RPMI7951 (cell line): ENCODE measurements at places on chromosomes 16 and 17. TPM values are rescaled to one million over a fixed set of nuclear protein-coding genes. Genes with fewer than 3 reads are reported as not detected.
A peak's percentile ranks its signal among the peaks of the same experiment; 100 is the strongest.

DNA sequence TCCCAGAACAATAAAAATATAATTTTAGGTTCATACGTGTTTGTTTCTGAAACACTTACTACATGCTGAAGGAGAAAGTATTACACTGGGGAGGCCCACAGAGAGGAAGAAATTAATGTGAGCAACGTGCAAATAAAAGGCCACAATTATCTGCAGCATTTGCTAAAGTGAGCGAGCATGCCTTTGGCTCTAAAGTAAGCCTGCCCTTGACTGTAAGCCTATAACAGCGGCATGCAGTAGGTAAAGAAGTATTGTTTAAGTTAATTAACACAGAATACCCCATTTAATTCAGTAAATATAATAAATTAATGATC, 13.2 kb upstream of the COTL1 start:
- DNase-seq: no peak

- DNase-seq: no peak
Measured at GRCh38 chr17:259341-259976, 78.0 kb upstream of the DOC2B start.

DNA sequence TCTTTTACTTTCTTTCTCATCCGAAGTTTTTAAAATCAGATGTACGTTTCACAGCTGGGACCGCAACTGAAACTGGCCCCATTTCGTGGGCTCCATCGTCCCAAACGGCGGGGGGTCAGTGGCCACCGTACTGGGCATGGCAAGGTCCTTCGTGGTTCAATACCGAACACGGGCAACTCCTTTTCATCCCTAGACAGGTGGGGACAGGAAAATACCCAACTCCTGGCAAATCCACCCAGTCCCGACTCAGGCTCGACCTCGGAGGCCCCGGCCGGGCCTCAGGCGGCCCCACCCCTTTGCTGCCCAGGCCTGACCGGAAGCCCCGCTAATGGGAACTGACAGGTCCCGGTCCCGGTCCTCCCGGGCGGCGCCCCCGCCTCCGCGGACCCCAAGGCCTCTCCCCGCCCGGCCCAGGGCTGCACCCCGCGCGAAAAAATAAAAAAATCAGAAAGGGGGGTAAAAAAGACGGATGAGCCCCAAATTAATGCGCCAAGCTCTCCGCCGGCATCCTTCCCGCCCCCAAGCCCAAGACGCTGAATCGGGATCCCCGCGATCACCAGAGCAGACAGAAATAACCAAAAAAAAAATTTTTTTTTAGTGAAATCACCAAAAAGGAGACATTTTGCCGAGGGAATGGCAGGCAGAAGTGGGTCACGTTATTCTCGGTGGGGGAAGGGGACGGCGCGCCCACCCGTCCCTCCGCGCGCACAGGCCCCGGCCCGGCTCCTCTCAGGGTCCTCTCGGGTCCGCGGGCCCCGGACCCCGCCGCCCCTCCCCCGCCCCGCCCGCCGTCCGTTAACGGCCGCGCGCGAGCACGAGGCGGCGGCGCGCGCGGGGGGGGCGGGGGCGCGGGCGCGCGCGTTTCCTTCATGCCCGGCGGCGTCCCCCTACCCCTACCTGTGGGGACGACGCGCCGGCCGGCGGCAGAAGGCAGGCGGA, 562 bp downstream of the ZC3H7A start:
- DNase-seq: peak; percentile 63

DNA sequence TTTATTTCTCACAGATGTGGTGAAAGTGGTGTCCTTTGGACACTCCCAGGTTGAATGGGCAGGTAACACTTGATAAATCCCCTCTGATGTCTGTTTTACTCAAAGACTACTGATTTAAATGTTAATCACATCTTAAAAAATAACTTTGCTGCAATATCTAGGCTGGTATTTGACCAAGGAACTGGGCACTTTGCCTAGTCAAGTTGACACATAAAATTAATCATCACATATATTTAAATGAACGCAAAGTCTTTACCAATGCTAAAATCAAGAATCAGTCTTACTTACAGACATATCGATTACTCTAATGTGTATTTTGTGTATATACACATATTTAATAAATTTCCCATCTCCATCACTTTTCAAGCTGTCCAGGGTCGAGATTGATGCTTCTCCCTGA, 7.0 kb downstream of the MT2A start:
- DNase-seq: peak; percentile 46

The STH gene
- total RNA-seq: not detected in 2 replicates

- DNase-seq: peak; percentile 63
Measured at GRCh38 chr17:81641825-81642489, 5.0 kb downstream of the TSPAN10 start.

DNA sequence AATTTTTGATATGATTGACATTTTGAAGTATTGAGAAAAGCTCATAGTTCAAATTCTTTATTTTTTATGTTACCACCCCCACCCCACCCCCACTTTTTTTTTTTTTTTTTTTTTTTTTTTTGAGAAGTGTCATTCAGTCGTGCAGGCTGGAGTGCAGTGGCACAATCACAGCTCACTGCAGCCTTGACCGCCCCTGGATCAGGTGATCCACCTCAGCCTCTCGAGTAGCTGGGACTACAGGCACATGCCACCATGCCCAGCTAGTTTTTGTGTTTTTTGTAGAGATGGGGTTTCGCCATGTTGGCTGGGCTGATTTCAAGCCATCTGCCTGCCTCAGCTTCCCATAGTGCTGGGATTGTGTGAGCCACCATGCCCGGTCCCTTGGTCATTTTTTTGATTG, 7.4 kb downstream of the TAF15 start:
- DNase-seq: no peak

GRCh38 chr16:1812732-1813163, 13.9 kb downstream of the HAGH start:
- DNase-seq: peak; percentile 38

DNA sequence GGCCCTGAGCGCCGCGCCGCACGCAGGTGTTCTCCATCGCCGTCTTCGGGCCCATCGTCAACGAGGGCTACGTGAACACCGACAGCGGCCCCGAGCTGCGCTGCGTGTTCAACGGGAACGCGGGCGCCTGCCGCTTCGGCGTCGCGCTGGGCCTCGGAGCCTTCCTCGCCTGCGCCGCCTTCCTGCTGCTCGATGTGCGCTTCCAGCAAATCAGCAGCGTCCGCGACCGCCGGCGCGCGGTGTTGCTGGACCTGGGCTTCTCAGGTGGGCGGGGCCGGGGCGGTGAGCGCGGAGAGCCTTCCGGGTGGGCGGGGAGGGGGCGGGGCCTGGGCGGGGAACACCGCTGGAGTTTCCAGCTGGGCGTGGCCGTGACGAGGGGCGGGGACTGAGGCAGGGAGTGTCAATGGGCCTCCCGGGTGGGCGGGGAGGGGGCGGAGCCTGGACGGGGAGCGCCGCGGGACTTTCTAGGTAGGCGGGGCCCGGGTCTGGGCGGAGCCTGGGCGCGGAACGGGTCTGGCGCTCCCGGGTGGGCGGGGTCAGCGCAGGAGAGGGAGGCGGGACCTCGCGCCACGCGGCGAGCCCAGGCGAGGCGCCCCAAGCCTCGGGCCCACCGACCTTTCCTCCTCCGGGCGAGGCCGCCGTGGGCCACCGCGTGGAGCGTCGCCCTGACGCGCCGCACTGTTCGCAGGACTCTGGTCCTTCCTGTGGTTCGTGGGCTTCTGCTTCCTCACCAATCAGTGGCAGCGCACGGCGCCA, 2.4 kb downstream of the SYNGR3 start:
- peak; percentile 74 for DNase-seq

The TBX2 gene
- 20.9 and 24.9 TPM in 2 replicates for total RNA-seq

The CD300H gene
- not detected in 2 replicates for total RNA-seq

DNA sequence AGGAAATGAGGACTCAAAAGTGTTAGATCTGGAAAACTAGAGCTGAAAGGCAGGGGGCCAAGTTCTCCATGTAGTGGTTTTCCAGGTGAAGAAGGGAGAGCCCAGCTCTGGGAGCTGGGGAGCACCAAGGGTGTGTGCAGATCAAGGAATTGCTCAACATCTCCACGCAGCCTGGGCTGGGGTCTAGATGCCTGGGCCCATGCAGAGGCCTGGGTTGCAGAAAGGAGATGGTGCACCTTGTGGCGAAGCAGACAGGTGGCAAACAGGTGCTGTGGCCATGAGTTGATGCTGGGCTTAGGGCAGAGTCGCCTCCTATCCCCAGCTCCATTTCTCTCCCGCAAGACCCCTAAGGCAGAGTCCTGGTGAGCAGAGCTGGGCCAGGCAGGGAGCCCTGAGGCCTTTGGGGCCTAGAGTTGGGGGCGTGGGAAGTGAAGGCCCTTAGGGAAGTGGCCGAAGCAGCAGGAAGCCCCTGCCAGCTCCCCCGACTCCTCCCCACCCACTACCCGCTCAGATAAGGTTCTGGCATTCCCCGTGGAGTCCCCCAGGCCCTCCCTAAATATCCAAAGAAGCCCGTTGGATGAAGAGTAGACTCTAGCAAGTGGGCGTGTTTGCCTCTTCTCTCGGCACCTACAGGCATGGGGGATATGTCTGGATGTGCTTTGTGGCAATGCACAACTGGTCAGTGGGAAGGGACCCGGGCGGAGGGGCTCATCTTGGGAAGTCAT, 777 bp downstream of the FOXN1 start:
- no peak for DNase-seq

- no peak for DNase-seq
Measured at GRCh38 chr16:70646260-70647241, at the start of gene IL34. IL34 (plus strand) TSS chr16:70646559; CDS start chr16:70646948, 389 bp downstream.

The MAPT gene
- 0.10 and 0.12 TPM in 2 replicates for total RNA-seq

GRCh38 chr17:40490289-40490853, 11.1 kb downstream of the TNS4 start:
- DNase-seq: no peak

The CBFA2T3 gene
- not detected in 2 replicates for total RNA-seq

DNA sequence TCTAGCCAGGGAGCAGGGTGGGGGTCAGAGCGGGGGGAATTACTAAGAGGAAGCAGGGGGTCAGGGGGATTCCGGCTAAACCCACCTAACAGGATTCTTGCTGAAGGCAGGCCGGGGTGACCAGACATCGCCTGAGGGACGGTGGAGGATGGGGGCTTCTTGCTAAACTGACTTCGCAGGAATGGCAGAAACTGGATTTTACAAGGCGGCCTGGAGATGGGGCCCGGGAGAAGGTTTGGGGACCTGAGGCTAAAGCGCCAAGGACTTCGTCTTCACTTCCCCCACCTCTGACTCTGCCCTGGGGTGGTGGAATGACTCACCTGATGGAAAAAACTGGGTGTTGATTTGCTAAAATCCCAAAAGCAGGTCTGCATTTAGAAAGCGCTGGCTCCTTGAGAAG, 23.5 kb downstream of the LGALS3BP start:
- DNase-seq: no peak

DNA sequence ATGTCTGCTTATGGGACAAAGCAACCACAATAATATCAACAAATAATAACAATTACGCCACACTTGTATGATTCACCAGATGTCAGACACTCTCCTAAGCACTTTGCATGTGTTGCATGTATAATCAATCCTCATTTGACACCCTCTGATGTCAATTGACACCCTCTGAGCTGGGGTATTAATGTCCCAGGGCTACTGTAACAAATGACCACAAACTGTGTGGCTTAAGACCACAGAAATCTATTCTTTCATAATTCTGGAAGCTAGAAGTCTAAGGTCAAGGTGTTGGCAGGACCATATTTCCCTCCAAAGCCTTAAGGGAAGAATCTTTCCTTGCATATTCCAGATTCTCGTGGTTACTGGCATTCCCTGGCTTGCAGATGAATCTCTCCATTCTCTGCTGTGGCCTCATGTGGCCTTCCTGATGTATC, 112.7 kb downstream of the NPIPB5 start:
- DNase-seq: peak; percentile 55

DNA sequence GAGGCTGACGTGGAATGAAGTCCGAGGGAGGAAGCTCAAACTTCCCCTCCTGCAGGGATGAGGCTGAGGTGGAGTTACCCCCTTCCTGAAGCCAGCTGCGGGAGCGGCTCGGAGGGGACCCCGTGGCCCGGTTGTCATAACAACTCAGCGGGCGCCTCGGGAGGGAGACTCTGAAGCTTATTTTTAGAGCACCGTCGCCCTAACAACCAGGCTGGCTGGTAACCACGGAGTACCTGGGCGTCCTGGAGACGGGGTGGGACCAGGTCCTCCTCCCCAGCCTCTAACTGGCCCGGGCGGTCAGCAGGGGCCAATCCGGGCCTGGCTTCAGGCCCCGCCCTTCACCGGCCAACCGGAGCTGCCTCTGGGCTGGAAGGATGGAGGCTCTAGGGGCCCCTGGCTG, 27.7 kb downstream of the NECAB2 start:
- DNase-seq: no peak

The DNAAF8 gene
- 0.36 and 0.49 TPM in 2 replicates for total RNA-seq

GRCh38 chr16:49644145-49644463, 211.8 kb downstream of the ZNF423 start:
- DNase-seq: no peak

DNA sequence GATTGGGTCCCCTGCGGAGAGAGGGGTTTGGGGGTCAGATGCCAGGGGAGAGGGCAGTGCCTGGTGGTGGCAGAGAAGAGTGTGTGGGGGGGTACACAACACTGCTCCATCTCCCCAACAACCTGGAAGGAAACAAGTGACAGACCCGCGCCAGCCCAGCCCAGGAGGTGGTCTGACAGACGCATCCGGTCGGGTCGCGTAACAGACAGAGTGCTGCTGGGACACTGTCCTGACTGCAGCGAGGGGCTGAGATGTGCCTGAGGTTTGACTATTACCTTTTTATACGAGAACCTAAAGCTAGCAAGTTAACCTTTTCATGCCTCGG, 16.2 kb downstream of the UNC13D start:
- DNase-seq: no peak

The AIPL1 gene
- total RNA-seq: not detected in 2 replicates
